Neural crest cell (in vitro differentiated cells): ENCODE measurements at places on chromosomes 13 and 19.

DNA sequence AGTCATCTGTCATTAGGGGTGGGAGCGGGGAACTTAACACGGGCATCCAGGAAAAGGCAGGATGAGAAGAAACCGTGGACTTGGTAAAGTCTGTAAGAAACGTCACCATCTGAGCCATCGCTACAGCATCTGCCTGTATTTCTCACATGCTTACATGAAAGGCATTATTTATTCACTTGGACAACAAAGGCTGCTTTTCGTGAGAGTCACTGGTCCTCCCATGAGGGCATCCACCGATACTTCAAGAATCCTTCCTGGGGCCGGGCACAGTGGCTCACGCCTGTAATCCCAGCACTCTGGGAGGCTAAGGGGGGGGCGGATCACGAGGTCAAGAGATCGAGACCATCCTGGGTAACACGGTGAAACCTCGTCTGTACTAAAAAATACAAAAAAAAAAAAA, 16.1 kb downstream of the ZNF446 start:
- DNase-seq = no peak

- no peak for DNase-seq
Measured at GRCh38 chr13:105655046-105655445, 880.4 kb downstream of the EFNB2 start.

DNA sequence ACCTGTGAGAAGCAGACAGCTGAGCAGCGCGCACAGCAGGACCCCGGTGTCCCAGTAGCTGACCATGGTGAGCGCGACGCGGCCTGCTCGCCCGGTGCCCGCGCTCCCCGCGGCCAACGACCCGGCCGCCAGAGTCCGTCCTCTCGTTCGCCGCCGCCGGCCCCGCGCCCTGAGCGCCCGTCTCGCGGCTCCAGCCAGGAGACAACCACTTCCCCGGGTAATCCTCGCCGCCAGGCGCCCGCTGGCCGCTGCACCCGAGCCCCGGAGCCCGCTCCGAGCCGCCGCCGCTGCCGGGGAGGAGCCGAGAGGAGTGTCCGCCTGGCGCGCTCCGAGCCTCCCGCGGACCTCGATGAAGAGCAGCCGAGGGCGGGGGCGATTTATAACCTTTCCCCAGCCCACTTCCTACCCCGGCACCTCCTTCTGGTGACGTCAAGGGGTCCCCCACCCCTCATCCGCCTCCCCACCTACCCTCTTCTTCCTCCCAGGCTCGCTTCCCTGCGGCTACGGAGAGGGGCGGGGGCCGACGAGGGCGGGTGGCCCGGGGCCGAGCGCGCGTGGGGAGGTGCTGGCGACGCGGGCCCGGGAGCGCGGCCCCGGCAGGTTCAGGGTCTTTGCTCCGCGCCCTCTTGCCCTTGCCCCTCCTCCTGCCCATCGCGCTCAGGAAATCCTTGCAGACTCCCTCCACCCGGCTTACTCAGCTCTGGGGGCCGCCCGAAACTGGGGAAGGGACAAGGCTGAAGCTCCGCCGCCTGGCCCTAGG, at the start of gene FLT1:
Gene FLT1 (minus strand): TSS at position 351 of the 760 bp plus-strand sequence. CDS start 285 bp downstream, at position 66.
- peak; percentile 27 for DNase-seq

DNA sequence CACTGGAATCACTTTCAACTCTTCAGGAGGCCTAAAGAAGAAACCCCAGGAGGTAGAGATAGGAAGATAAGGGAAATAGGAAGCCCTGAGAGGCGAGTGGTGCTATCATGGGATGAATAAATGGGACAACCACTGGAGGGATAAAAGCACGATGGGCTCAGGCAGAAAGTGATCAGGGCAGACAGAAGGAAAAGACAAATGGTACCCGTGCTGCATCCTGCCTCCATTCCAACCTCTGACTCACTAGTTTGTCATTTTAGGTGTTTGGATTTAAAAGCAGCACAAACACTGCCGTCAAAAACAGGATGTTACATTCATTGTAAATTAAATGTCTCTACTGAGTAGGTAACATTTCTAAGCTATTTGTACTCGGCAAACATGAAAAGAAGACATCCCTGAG, 314.3 kb upstream of the HTR2A start:
- no peak for DNase-seq

GRCh38 chr13:29483211-29483610, 112.3 kb downstream of the SLC7A1 start:
- DNase-seq = no peak

- DNase-seq = no peak
Measured at GRCh38 chr19:41372501-41372900, 3.8 kb upstream of the TMEM91 start.

- no peak for DNase-seq
Measured at GRCh38 chr13:46554951-46555350, 2.0 kb downstream of the LRCH1 start.

- no peak for DNase-seq
Measured at GRCh38 chr13:52931131-52931530, 82.7 kb upstream of the PCDH8 start.

DNA sequence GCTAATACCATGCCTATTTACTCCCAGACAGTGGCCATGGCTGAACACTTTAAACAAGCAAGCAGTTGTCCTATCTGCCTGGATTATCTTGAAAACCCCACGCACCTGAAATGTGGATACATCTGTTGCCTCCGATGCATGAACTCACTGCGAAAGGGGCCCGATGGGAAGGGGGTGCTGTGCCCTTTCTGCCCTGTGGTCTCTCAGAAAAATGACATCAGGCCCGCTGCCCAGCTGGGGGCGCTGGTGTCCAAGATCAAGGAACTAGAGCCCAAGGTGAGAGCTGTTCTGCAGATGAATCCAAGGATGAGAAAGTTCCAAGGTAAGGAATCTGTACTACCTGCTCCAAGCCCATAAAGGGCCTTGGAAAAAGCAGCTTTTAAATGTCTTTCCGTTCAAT, 8.6 kb downstream of the RFPL4AL1 start:
- DNase-seq = no peak
